ENCODE measurements at places on chromosomes 2 and 18.
A peak's percentile ranks its signal among the peaks of the same experiment; 100 is the strongest.

GRCh38 chr2:3672861-3673678 lies 15.1 kb downstream of the ALLC start:
- no peak for DNase-seq

GRCh38 chr2:145546091-145546490 lies 1026.2 kb upstream of the ZEB2 start:
- DNase-seq = peak; percentile 1

GRCh38 chr2:68861330-68861729 lies 9.9 kb downstream of the BMP10 start:
- DNase-seq = no peak

DNA sequence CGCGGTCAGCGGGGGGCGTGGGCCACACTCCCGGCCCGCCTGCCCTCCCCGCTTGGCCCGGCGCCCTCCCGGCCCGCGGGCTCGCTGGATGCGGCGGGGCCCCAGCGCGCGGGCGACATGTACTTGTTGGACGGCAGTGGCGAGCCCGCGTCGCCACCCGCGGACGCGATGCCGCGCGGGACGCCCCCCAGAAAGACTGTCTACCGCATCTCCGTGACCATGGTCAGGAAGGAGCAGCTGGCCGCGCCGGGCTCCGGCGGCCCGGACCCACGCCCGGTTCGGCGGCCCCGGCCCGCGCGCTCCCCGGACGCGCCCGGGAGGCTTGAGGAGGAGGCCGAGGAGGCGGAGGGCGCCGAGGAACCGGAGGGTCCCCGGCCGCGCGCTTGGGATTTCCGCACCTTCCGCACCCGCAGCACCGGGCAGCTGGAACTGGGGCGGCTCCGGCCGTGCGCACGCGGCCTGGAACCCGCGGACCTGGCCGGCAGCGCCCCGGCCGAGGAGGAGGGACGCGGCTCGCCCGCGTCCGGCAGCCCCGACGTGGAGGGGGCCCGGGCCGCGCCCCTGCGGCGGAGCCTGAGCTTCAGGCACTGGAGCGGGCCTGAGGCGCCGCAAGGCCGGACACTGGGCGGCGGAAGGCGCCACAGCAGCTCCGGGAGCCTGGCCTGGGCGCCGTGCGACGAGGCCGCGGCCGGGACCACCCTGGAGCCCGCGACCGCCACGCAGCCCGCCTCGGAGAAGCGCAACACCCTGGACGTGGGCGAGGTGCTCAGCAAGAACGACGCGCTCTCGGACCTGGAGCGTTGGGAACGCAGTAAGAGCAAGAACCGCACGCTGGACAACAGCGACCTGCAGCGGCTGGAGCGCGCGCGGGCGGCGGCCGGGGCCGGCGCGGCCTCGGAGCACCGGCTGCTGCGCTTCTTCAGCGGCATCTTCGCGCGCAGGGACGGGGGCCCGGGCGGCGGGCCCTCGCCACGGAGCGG lies 176.4 kb downstream of the AGAP1 start:
- peak; percentile 77 for DNase-seq
